ENCODE measurements at places on chromosomes 1 and 21.

DNA sequence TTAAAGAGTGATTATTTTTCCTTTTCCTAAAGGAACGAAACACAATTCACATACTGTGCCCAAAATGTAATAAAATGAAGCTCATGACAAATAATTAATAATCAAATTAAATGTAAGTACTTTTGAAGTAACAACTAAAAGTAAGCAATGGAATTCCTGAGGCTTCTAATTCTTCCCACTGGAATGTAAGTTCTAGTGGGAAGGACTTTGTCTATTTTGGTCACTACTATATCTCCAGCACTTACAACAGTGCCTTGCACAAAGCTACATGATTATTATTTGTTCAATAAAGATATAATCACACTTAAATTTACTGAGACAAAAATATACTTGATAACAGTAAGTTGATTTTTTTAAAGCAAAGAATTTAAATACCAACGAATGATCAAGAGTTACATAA lies 128.8 kb downstream of the COQ8A start:
- no peak for DNase-seq

GRCh38 chr1:31748365-31748764 lies 15.8 kb downstream of the ADGRB2 start:
- no peak for DNase-seq

- no peak for DNase-seq
These were observed 137.2 kb downstream of the KCTD3 start for GRCh38 chr1:215704089-215704860.

DNA sequence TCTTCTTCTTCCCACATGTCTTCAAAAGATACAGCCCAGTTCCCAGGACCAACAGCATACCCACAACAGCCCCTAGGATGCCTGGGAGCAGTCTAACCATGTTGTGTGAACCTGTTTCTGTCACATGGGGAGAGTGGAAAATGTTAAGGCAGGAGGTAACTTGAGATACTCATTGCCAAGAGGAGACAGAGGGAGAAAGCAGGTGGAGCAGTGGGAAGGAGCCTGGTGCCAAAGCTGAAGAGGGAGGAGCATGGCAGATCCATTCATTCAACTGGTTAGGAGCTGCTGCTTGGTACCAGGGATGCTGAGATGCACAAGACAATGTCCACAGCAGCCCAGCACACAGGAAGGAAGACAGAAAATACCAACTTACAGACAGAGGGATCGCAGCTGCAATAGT lies 149.8 kb upstream of the ETV3 start:
- no peak for DNase-seq

DNA sequence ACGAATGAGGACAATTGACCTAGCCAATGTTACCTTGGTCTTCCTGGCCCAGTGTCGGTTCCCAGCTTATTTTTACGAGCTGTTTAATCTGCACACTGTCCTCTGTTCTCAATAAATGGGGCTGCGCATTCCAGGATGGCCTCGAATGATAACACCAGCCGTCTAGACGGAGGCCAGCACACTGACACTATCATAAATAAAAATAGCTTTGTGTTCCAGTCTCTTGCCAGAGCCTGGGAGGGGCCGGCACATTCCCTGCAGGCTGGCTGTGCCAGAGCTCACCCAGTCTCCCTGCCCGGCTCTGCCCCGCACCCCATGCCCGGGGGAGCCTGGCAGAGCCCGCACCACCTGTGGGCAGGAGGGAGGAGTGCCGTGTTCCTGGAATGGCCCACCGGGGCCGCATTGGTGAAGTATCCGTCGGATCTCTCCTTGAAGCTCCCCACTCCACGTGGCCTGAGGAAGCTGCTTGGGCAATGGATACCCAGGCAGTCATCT lies 92.1 kb downstream of the SPSB1 start:
- DNase-seq, result no peak

- no peak for DNase-seq
These were observed 8.4 kb upstream of the NBPF11 start for GRCh38 chr1:148160343-148161052.

- DNase-seq, result no peak
These were observed 13.8 kb downstream of the TP53BP2 start for GRCh38 chr1:223831755-223832636.

- no peak for DNase-seq
These were observed 10.6 kb upstream of the OR2T33 start for GRCh38 chr1:248288391-248288790.

DNA sequence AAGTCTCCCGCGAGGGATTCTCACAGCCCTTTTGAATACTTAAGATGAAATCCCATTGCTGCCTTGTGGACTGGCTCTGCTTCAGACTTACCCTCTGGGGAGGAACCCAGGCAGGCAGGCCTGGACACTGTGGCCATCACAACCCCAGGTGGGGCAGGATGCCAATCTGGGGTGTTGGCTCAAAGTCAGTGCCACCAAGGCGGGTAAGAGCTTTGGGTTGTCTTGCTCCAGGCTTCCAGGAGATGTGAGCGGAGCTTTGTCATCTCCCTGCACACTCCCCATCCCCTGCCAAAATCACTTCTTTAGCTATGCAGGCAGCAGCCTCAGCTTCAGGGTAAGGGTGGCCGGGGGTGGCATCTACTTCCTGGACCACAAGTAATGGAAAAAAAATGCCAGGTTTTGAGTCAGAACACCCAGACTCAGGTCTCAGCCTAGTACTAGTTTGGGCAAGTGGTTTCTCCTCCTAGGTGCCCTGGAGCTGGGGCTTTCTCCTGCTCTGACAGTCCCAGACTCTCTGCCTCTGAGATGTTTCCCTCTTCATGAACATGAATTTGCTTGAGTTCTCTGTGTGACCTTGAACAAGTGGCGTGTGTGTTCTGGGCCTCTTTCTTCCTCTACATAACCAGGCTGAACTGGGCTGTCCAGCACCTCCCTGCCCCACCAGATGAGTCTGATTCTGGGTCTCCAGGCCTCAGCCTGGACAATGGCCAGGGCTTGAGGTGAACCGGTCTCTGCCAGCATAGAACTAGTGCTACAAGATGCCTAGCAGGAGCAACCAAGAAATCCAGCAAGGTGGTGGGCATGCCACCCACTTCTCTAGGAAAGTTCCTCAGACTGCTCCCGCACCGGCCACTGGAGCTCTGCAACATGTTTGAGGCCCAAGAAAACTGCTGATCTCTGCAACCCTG lies 65.4 kb downstream of the VWA5B1 start:
- no peak for DNase-seq

DNA sequence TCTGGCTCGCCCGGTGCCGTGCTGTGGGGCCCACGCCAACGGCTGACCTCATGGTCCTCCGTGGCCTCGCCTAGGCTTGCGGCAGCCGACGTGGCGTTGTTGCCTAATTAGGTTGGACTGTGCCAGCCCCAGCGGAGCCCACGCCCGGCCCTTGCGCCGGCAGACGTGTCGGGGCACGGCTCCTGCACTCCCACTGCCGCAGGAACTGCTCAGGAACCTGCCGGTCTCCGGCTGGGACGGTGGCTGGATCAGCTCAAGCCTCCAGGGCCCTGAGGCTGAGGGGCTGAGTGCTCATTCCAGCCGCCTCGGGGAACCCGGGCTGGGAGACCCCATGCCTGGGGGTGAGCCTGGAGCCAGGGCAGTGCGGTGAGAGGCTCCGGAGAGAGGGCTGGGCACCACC lies 16.1 kb upstream of the PEX10 start:
- no peak for DNase-seq

GRCh38 chr1:5164158-5164557 lies 509.7 kb downstream of the AJAP1 start:
- no peak for DNase-seq

- DNase-seq, result no peak
These were observed 122.7 kb downstream of the CLEC20A start for GRCh38 chr1:178374016-178374415.

All from NCI-H1417 treated with DMSO at 0.1 percent for 48 hours (cell line).